ENCODE measurements at places on chromosomes 4 and X.

- DNase-seq: no peak
Observed at GRCh38 chrX:55794405-55794804, 76.9 kb downstream of the RRAGB start.

DNA sequence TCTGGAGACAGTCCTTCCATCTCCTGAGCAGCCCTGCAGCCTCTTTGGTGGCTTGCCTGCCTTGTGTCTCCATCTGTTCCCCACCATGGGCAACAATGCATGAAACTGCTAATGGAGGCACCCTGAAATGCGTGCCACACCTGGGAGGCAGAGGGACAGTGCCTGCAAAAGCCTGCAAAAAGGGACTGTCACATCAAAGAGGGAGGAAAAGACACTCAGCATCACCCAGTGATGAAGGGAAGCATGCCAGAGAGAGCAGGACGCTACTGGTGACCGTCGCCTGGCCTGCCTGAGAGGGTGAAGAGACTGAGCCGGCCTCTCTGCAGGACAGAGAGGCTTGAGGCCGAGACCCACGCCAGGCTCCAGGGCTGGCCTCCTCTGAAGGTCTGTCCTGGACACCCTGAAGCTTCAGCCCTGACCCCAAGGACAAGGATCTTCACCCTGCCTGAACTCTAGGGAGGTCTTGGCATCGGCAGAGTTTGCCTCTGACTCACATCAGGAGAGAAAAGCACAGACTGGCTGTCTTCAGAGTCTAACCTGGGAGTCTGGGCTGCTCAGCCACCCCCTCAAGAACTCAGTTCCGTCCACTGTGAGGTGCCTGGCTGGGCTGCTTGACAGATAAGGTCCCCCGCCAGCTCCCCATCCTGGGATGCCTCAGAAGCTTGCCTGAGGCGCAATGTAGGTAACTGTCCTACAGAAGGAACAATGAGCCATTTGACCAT, 8.1 kb downstream of the ACSL1 start:
- no peak for DNase-seq

GRCh38 chr4:90958256-90958895, 831.2 kb downstream of the CCSER1 start:
- no peak for DNase-seq

DNA sequence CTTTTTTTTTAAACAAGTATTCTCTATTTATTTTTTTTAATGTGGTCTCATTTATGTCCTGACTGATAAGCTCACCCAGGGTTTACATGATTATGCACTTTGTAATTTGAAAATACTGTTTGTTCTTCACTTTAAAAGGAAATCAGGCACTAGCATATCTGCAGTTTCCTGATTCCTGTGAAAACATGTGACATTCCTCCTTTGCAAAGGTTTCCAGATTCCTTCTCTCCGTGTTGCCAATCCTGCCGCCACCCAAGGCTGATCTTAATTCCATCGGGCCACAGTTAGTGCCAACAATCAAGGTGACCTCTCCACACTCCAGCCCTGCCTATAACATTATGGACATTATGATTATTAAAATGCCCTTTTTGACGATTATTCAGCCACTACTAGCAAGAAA, 225.4 kb downstream of the PCDH7 start:
- DNase-seq: no peak

DNA sequence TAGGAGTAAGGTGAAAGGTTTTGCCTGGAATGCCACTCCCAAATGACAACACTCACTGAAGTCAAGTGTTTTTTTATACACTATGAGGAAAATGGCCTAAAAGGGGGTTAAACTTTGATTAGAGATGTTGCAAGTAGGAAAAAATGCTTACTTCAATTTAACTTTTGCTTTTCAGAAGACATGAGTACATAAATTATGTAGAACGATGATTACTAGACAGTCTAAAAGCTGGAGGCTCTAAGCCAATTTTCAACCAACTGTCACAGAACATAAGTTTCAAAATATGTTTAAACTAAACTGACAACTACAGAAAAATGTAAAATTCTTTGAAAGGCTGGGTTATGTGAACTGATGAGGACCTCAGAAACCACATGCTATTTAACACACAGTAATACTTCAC, 83.4 kb downstream of the SHISA3 start:
- no peak for DNase-seq

DNA sequence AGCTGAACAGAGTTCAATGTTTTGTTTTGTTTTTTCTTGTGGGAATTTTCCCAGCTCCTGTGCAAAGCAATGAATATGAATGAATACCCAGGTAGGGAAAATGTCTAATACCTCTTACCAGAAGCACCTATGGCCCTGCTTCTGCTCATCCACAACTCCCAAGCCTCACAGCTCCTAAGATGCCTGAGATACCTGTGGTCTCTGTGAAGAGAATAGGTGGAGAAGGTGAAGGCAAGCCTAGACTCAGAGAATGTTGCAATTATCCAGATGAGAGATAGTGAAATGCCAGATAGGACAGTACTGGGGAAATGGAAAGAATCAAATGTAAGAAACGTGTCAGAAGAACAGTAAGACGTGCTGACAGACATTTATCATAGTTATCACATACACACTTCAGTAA, 70.2 kb upstream of the NOCT start:
- DNase-seq: no peak

Data from CMK (cell line).